ENCODE measurements at places on chromosomes 1 and 21.

DNA sequence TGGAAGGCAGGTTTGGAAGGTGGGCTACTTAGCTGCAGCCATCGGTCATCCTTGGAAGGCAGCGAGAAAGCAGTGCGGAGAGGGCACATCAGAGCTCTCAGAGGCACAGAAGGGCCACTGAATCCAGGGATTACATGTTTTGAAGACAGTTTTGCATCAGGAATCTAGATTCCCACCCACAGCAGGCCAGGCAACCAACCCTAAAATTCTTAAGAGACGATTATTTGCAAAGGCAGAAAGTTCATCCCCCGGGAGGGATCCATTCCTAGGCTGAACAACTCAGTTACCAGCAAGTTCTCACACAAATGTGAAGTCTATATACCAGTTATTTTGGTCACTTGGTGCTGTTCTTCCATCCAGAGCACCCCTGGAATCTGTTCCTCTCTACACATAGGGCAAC is 457.3 kb upstream of the VAMP3 start:
- DNase-seq = no peak

GRCh38 chr1:38243106-38243505 is 196.5 kb upstream of the POU3F1 start:
- DNase-seq = no peak

- DNase-seq = no peak
Measured at GRCh38 chr1:228977741-228978140, 242.5 kb downstream of the RHOU start.

DNA sequence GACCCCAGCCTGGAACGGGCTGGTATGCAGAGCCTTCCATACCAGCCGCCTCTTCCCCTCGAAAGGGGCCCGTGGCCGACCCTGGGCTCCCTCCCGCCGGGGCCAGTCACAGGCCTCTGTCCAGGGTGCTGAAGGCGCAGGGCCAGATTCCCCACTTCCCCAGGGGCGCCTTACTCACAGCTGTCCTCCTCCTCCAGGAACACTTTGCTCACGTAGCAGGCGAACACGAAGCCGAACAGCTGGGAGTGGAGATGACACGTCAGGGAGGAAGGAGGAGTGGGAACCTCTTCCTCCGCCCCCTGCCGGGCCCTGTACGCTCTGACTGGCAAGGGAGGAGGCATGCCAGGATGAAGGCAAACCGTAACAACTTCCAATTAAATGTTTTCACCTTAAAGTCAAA is 57.3 kb downstream of the NKAIN1 start:
- peak; percentile 89 for DNase-seq

- DNase-seq = peak; percentile 72
Measured at GRCh38 chr1:152869808-152870419, 8.2 kb upstream of the SMCP start.

DNA sequence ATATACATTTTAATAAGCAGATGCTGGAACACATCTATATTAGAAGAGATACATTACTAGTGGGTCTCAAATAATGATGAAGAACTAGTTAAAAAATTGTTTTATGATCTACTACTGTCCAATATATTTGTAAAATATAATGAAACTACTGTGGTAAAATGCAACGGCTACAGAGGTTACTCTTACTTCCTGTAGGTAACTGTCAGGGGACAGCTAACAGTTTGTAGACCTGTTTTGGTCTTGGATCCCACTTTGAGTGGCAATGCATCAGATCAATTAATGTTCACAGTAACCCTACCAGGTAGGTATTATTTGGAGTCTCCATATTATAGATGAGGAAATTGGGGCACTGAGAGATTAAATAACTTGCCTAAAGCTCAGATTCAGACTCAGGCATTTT is 26.7 kb upstream of the MYSM1 start:
- no peak for DNase-seq

DNA sequence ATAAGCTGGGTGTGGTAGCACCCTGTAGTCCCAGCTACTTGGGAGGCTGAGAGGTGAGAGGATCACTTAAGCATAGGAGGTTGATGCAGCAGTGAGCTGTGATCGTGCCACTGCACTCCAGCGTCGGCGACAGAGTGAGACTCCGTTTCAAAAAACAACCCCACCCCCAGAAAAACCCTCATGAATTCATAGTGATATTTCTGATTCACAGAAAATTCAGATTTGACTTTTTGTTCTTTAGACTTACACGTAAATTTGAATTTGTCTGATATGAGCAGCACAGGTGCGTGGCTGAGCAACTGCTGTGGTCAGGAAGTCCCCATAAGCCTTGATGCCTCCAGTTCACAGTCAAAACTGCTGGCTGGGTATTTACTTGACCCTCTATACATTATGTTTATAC is 10.0 kb upstream of the MORC3 start:
- DNase-seq = no peak

- no peak for DNase-seq
Measured at GRCh38 chr1:64302971-64303370, 99.5 kb downstream of the UBE2U start.

DNA sequence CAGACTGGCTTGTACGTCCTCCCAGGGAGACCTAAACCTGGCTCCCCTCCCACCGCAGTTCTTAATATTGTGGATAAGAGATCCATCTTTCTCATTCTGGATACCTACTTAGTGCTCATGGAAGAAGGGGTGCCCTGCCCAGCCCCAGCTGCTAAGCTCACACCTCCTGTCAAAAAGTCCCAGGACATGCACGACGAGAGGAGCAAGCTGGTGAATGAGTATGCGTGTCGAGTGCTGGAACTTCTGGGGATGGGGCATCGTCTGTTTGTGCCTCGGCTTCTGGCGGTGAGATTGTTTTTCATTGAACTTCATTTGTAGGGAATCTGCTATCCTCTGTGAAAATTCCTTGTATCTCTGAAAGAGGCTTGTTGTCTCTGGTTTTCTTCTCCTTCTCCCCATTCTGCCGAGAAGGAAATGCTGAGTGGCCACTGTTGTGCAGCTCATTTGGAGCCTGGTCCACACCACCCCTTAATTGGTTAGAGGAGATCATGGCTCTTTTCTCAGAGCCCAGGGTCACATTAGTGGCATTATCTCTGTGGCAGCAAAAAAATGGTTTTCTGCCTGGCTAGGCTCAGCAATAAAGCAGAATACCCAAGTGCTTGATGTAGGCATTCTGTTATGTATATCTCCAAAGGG is 199.4 kb upstream of the CACYBP start:
- no peak for DNase-seq

- DNase-seq = no peak
Measured at GRCh38 chr1:152224093-152224492, at the start of gene HRNR. TSS of gene HRNR (minus strand) at chr1:152224193. CDS start at chr1:152223253, 940 bp downstream.

DNA sequence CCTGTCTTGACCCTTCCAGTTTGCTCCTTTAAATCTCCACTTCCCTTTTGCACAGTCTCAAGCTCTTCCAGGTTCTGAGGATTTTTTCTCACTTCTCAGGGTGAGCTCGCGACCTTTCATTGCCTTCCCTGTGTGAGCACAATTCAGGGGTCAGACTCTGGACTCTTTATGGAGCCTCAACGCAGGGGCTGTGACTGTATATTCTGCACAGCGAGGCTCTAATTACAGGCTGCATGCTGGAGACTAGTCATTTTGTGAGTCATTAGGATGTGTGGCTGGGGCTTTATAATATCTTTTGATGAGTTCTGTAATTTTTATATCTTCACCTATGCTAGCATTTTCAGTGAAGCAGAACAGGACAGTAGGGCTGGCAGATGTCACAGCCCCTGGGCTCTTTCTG is 270.7 kb downstream of the KAZN start:
- no peak for DNase-seq

GRCh38 chr21:39552856-39553255 is 59.9 kb upstream of the B3GALT5 start:
- no peak for DNase-seq

DNA sequence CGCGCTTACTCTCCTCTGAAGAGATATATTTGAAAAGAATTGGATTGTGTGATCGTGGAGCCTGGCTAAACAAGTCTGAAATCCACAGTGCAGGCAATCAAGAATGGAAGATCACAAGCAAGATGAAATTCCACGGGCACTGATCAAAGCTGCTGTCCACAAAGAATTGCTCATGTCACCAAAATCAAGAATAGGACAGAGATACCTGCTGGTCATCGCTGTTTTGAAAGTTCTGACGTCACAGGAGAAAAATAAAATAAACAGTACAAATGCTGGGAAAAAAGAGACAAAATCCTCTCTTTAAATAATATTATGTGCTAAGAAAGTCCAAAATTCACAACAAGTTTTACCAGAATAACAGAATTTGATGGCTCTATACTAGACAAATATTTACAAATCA is 12.0 kb upstream of the DESI2 start:
- DNase-seq = no peak

DNA sequence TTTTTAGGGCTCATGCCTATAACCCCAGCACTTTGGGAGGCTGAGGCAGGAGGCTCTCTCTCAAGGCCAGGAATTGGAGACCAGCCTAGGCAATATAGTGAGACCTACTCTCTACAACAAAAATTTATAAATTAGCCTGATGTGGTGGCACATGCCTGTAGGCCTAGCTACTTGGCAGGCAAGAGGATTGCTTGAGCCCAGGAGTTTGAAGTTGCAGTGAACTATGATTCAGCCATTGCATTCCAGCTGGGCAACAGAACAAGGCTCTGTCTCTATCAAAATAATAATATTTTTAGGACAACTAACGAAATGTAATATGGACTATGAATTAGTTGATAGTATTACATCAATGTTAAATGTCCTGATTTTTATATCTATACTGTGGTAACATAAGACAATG is 68.8 kb upstream of the ARID1A start:
- DNase-seq = no peak

DNA sequence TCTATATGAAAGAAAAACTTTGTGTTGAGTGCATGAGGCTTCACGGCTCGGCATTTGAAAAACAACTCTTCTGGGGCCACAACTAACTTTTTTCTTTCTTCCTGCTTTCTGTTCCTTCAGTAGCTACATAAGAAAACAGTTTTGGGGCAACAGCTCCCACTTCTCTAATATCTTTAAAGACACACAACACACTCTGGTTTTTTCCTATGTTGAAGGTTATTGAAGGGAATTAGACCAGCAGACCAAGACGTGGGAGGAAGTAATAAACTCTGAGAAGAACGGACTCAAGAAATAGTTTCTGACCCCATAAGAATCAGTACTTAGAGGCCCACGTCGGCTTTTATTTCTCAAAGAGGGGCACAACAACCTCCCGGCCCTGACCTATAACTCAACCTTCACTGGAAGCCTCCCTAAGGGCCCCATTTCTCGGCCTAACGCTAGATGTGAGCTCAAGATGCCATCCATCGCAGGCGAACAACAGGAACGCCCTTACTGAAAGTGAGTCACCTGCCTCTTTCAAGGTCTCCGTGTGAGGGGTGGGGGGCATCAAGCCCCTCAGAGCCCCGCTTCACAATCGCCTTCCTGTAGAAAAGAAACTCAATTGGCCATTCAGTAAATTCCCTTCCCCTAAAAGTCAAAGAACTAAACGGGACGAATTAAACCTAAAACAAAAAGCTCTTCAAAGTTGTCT is 844 bp downstream of the ZMYM6 start:
- peak; percentile 43 for DNase-seq

DNA sequence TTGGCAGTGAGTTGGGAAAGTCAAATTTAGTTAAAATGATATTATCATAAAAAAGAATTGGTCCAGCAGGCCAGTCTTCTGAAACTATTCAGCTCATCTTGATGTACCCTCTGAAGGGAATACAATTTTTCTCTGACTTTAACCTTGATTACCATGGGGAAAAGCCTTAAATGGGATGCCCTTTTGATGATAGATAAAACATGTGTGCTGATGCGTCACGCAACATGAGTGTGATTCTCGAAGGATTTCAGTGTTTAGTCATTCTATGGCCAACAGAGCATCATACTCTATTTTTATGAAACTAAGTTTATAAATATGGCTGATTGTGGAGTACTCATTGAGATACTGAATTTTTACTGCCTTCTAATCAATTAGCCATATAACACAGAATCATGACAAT is 171.5 kb downstream of the ZNF281 start:
- no peak for DNase-seq

GRCh38 chr1:218401441-218401997 is 56.4 kb downstream of the TGFB2 start:
- no peak for DNase-seq

- peak; percentile 31 for DNase-seq
Measured at GRCh38 chr1:155591770-155592169, 18.2 kb upstream of the MSTO1 start.

GRCh38 chr1:212293579-212293978 is 8.4 kb downstream of the PPP2R5A start:
- DNase-seq = peak; percentile 22

DNA sequence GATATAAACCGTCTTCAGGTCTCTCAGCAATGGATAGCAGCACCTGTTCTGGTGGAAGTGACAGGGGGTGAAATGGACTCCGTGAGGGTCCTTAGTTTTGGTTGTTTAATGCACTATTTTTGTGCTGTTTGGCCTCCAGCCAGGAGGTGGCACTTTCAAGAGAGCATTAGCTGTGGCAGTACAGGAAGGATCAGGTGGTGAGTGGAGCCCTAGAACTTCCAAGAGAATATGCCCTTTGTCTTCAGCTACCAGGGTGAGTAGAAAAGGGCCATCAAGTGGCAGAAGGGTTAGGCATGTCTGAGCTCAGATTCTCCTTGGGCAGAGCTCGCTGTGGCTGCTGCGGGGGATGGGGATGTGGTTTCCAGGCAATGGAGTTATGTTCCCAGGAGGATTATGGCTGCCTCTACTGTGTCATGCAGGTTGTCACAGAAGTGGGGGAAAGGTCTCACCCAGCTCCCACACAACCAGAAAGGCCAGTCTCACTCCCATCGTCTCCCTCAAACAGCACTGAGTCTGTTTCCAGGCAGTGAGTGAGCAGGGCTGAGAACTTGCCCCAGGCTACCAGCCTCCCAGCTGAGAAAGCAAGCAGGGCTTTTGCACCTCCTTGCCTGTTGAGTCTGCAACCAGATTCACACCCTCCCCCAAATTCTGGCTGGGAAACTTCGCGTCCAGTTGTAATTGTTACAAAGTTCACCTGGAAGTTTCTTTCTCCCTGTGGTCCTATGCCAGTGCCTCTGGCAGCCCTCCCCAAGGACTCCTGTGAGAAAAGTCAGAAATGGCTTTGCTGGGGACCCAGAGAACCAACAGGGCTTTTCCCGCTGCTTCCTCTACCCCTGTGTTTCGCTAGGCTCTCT is 39.1 kb upstream of the TTLL7 start:
- DNase-seq = no peak

DNA sequence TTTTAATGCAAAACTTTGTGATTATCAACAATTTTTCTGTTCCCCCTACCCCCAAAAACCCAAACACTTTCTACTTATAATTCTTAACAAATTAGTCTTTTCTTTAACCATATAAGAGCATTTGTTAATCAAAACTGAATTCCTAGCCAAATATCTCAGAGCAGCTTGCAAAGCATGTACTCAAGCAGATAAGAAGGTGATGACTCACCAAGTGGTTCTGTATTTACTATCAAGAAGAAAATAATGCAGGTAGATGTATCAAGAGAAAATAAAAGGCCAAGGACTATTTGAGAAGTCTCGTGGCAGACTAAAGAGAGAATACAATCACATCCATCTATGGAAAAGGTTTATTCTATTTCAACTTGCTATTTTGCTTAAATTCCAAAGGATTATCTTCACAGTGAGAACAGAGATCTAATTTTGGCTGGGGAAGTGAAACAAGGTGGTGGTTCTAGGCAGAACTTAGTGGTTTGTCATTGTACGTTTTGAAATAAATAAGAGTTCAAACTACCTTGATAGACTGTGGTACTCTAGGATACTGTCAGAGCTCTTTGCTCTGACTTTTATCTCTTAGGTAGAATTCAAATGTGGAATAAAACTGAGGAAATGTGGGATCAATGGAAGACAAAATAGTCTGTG is 94.7 kb upstream of the NRIP1 start:
- DNase-seq = no peak
